Ascending aorta (tissue), 2 donors: ENCODE measurements at places on chromosomes 1 and 21.

DNA sequence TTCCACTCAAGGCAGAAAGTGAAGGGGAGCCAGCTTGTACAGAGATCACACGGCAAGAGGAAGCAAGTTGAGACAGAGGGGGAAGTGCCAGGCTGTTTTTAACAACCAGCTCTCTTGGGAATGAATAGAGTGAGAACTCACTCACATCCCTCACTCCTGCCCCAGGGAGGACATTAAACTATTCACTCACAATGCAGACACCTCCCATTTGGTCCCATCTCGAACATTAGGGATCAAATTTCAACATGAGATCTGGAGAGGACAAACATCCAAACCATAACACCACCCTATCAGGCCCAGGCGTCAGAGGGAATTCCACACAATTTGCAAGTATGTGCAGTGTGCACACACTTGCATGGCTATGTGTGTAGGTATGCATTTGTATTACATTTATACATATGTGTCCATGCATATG, 62.7 kb downstream of the DMAP1 start:
- H3K4me1 ChIP-seq = no peaks in the 10 kb centered on the region
- no peak overlapping the region for H3K27ac ChIP-seq
- no peak for DNase-seq
- no peaks in the 10 kb centered on the region for H3K27me3 ChIP-seq
- H3K4me3 ChIP-seq = no peak overlapping the region

GRCh38 chr1:231337043-231337471, 595 bp downstream of the EXOC8 start:
- H3K27ac ChIP-seq = peak overlapping the region; percentile 97
- DNase-seq = peak; percentile 73
- H3K4me3 ChIP-seq = peak overlapping the region; percentile 90
- H3K36me3 ChIP-seq = no peaks in the 10 kb centered on the region
- H3K4me1 ChIP-seq = peaks cover 40% of the 10 kb centered on the region

- no peaks in the 10 kb centered on the region for H3K4me1 ChIP-seq
- DNase-seq = no peak
- no peaks in the 10 kb centered on the region for H3K36me3 ChIP-seq
- no peaks in the 10 kb centered on the region for H3K27me3 ChIP-seq
- H3K4me3 ChIP-seq = no peak overlapping the region
Observed at GRCh38 chr21:42584296-42584641, 69.2 kb upstream of the PDE9A start.

DNA sequence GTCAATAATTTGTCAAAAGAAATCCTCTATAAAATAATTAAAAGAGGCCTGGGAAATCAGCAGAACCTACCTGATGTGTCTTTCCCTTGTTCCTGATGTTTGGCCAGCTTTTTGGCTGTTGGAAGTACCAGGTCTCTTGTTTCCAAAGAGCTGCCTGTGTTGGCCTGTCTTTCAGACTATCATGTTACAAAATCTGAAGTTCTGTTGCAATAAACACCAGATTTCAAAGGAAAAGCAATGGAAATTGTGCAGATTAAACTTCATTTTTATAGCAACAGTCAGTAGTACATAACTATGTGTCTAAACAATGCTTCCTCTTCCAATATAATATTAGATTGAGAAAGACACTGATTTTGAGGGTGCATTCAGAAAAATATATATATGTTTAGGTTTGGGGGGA, 647.2 kb upstream of the CXADR start:
- no peak overlapping the region for H3K4me3 ChIP-seq
- no peak for DNase-seq
- no peaks in the 10 kb centered on the region for H3K4me1 ChIP-seq
- no peaks in the 10 kb centered on the region for H3K36me3 ChIP-seq

GRCh38 chr1:145707183-145707867, at the start of gene PDZK1:
Gene PDZK1 (minus strand): TSS chr1:145707368. CDS start chr1:145688021, 19,347 bp downstream.
- H3K27ac ChIP-seq = no peak within 1 kb of the TSS
- H3K36me3 ChIP-seq = no peaks in the 10 kb centered on the region
- H3K4me3 ChIP-seq = no peak within 1 kb of the TSS
- no peaks in the 10 kb centered on the region for H3K4me1 ChIP-seq

GRCh38 chr1:224378855-224379631, 22.4 kb downstream of the CNIH4 start:
- peaks cover 45% of the 10 kb centered on the region for H3K36me3 ChIP-seq
- DNase-seq = no peak

- DNase-seq = no peak
- no peak overlapping the region for H3K4me3 ChIP-seq
- H3K27me3 ChIP-seq = no peaks in the 10 kb centered on the region
- peaks cover 19% of the 10 kb centered on the region for H3K4me1 ChIP-seq
- H3K36me3 ChIP-seq = no peaks in the 10 kb centered on the region
Observed at GRCh38 chr1:235075777-235076308, 52.8 kb downstream of the TOMM20 start.

- peaks cover 37% of the 10 kb centered on the region for H3K36me3 ChIP-seq
- no peaks in the 10 kb centered on the region for H3K27me3 ChIP-seq
- peak; percentile 60 for DNase-seq
- H3K27ac ChIP-seq = peak overlapping the region; percentile 73
- H3K4me1 ChIP-seq = peaks cover 15% of the 10 kb centered on the region
Observed at GRCh38 chr1:25805863-25806225, 5.9 kb downstream of the SELENON start.
